Stimulated activated CD4-positive, alpha-beta T cell treated with anti-CD3 and anti-CD28 coated beads, Interleukin-1b, Interleukin-23, amount 100 ng/mL, for 1 hour (primary cell): ENCODE measurements at places on chromosomes 3 and 15.

GRCh38 chr3:69684309-69684961 is 54.8 kb upstream of the MITF start:
- DNase-seq: no peak

- no peak for DNase-seq
Observed at GRCh38 chr3:73797311-73797710, 172.6 kb upstream of the PDZRN3 start.

DNA sequence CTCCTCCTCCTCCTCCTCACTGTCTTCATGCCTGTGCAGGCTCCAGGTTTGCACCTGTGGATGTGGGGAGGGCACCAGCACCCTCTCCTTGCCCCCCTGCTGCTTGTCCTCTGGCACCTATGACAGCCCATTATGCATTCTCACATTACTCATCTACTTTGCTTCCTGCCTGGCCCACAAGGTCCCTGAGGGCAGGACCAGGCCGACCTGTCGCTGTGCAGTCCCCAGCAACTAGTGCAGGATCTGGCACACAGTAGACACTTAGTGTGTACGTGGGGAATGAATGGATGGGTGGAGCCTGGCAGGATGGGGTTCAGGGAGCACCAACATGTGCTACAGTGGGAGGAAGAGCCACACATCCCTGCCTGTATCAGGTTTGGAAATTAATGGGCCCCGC is 58.3 kb upstream of the TMEM115 start:
- no peak for DNase-seq

- no peak for DNase-seq
Observed at GRCh38 chr15:100301910-100302431, 39.8 kb downstream of the ADAMTS17 start.

GRCh38 chr15:56913670-56914069 is 4.8 kb upstream of the TCF12 start:
- DNase-seq: no peak

GRCh38 chr3:61073566-61074165 is 177.6 kb downstream of the FHIT start:
- DNase-seq: no peak

DNA sequence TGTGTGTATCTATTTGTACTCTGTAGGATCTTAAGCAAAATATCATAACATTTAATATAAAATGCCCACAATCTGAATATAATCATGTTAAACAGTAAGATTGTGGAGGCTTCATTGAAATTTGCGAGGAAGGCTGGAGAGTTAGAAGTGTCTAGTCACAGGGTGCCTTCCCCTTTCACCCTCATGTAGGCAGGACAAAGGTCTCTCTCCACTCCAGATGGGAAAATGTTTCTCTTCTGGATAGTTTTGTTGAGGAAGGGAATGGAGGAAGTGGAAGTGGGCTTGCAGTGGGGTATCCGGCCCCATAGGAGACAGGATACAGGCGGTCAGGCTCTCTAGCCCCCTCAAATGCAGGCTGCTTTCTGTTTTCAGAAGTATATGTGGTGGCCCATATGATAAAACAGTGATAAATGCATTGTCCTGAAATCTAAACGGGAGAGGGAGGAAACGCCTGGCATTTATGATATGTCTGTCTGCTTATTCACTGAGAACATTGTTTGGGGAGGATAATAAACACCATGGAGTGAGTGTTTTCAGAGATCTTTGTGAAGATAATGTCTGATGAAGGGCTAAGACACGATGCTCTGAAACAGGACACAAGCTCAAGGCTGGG is 13.3 kb upstream of the MYZAP start:
- DNase-seq: no peak
